ENCODE measurements at places on chromosomes 11 and 22.

GRCh38 chr11:86888164-86889000 is 66.8 kb downstream of the FZD4 start:
- peak; percentile 89 for DNase-seq

GRCh38 chr22:19721330-19722177 is 1.8 kb upstream of the GP1BB start:
- DNase-seq = no peak

GRCh38 chr22:21632237-21632895 is at the start of gene CCDC116:
CCDC116 (plus strand) TSS chr22:21632760; CDS start chr22:21633182, 422 bp downstream.
- no peak for DNase-seq

DNA sequence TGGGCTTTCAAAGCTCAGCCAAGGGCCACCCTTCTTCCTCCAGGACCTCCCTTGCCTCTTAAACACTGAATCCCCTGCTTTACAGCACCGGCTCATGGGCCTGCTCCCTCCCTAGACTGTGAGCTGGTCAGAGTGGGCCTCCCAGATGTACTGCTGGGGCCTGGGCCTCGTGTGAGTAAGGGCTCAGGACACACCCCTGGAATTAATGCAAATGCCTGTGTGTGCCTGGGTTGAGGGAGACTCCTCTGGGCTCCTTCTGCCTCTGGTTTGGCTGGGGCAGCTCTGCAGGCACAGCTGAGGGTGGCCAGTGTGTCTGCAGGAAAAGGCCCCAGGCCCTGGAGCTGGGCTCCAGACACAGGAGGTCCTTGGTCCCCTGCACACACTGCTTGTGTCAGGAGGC is 24.2 kb downstream of the ALX4 start:
- DNase-seq = no peak

GRCh38 chr11:19466314-19466713 is 225.6 kb upstream of the E2F8 start:
- no peak for DNase-seq

DNA sequence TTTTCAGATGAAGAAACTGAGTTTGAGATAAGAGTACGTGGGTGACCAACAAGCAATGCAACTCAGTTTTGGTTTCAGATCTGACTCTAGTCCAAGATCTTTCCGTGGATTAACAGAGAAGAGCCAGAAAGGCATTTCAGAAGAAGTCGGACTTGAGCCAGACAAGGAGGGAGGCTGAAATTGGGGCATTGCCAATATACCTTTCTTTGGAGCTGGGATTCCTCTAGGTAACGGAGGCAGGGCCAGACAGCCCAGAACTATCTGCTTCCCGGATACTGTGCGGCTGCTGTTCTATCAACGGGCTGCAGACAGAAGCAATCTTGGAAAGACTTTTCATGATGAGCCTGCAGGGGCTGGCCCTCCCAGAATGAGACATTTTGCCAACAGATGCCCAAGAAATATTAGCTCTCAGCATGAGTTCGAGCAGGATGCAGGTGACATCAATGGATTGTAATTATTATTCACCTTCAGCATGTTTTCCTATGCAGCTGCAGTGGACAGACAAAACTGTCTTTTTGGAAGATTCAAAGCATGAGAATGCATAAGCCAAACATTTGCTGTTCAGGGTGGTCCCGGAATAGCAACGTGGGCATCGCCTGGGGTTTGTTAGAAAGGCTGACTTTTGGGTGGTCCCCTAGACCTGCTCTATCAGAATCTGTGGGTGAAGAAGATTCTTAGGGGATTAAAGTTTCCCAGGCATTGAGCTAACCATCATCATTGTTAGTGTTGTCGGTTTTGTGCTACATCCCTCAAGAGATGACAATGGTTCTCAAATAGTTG is 95.7 kb downstream of the SCN3B start:
- peak; percentile 15 for DNase-seq

GRCh38 chr22:18070556-18071306 is 7.1 kb upstream of the PEX26 start:
- no peak for DNase-seq

- no peak for DNase-seq
Observed at GRCh38 chr11:19910931-19911330, 198.3 kb downstream of the NAV2 start.

DNA sequence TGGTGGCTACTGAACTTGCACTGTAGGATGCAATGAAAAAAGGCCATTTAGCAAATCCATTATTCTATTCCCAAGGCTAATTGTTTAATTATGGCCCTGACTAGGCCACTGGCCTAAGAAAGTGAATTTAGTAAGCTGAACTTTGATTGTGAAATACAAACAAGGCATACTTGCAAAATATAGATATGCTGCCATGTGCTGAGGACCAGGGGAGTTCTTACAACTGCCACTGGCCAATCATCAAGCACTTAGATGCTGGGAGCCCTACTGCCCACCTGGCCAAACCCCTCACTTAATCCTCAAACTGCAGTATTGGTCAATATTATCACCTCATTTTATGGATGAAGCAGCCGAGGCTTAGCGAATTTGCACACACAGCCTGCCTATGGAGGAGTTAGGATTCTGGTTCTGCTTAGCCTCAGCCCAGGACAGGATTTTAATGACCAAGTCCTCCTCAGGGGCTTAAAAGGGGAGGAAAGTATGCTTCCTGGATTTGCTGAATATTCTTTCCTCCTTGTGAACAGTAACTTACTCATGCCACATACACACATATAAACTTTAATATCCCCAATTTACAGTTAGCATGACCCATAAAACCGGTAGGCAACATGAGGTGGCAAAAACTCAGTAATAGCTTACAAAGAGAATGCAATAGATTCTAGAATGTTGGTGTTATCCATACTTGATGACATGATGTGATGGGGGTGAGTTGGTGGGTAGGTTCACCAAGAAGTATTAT is 39.3 kb downstream of the CD44 start:
- DNase-seq = no peak

DNA sequence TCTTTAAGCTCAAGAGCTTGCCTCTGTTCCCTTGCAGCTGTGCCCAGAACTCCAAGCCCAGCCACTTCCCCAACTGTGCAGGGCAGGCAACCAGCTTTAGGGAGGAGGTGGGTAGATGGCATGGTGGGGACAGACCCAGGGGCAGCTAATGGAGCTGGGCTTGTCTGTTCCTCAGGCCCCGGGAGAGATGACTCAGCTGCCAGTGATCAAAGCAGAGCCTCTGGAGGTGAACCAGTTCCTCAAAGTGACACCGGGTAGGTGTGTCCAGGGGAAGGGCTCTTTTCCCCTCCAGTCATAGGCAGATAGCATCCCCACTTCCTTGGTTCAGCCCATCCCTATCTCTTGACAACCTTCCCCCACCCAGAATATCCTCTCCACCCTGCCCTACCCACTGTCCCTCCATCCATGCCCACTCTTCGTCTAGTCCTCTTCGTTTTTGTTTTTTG is 32.4 kb downstream of the CREB3L1 start:
- no peak for DNase-seq

DNA sequence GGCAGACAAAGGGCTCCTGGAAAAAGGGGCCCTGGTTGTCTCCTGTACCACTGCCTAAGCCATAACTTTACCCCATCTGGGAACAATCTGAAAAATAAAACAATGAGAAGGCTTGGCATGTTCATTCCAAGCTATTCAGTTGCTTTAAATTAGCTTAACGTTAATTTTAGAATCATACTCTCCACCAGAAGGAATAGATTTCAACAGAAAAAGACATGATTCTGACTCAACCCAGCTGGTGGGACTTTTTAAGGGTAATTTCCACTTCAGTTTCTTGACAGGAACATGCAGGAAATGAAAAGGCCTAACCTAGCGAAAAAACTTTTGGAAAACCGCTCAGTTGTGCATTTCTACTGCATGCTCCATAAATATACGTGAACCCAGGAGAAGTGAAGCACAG is 7.9 kb downstream of the SF3A1 start:
- DNase-seq = no peak

GRCh38 chr11:104333977-104334376 is 170.0 kb upstream of the PDGFD start:
- no peak for DNase-seq

- no peak for DNase-seq
Observed at GRCh38 chr11:126628790-126629621, 273.5 kb downstream of the ST3GAL4 start.

DNA sequence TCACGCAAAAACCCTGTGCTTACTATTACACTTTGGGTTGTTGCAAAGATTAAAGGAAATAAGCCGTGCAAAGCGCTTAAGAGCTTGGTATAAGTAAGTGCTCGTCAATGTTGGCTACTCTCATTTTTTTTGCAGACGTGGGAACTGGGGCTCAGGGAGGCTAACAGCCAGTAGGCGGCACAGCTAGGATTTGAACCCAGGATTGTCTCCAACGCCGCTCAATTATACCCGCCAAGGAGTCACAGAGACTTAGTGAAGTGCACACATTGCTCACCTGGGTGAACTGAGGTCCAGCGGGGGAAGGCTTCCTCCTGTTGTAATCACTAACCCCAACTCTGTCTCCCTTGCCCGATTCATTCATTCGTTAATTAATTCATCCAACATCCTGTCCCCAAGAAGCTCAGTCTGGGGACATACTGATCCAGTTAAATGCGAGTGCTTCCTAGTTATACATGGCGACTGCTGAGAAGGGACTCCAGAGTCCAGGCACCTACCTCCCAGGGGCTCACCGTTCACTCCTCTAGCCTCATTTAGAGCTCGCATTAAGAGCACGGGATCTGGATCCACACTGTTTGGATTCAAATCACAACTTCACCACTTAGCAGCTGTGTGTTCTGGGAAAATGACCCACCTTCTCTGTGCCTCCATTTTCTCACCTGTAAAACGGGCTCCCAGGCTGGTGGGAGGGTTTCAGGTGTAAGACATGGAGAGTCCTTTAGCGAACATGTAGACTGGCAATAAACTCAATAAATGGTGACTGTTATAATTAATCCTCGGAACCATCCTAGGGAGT is 838 bp upstream of the MTFP1 start:
- no peak for DNase-seq

DNA sequence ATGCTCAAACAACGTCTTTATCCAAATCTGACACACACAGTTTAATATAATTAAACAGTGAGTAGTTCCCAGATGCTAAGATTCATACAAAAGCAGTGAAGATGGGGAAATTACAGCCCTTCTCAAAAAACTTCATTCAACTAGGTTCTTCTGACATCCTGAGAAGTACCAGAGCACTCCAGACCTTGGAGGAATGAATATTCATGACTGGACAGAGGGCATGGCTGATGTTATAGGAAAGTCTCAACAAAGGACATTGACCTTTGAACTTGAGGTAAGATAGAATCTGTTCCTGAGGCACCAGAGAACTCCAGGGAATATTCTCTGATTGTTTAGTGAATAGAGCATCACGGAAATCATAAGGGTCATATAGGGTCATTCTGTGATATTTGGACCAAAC is 106.4 kb upstream of the SLC5A12 start:
- DNase-seq = no peak

DNA sequence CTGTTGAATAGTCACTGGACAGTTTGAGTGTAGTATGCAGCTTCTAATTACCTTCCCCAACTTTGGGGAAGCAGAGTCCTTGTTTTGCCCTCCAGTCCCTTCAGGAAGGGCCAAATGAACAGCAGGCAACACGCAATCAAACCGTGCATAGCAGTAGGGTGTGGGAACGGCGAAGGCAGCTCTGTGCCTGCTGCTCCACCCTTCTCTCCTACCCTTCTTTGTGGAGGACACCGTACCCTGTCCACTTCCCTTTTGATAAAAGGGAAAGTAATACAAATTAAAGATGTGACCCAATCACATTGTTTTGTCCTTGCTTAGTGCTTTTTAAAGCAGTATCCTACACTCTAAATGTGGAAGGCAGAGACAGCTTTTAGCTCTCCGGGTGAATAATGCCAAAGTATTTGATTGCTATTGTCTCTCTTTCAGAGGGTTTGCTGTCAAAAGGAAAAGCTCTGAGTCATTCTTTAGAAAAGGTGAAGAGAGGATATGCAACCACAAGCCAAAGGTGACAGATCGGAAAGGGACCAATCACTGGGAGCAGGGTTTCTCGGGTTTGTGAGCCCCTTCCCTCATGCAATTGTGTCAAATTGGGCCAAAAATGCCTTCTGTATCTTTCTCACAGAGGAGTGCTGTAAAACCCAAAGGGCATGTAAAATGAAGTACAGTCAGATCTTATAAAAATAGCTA is 407.3 kb upstream of the CCDC90B start:
- DNase-seq = no peak

Data from astrocyte (in vitro differentiated cells and primary cell).